ENCODE measurements at places on chromosomes 13 and 19.
A peak's percentile ranks its signal among the peaks of the same experiment; 100 is the strongest.

- DNase-seq, result no peak
- peaks cover 14% of the 10 kb centered on the region for H3K4me1 ChIP-seq
- no peak overlapping the region for H3K27ac ChIP-seq
- peaks cover 4% of the 10 kb centered on the region for H3K36me3 ChIP-seq
- no peak overlapping the region for H3K4me3 ChIP-seq
- H3K27me3 ChIP-seq, result no peaks in the 10 kb centered on the region
These were observed 2.3 kb upstream of the C19orf25 start for GRCh38 chr19:1481224-1481892.

- no peak overlapping the region for H3K27ac ChIP-seq
- no peaks in the 10 kb centered on the region for H3K27me3 ChIP-seq
- H3K4me1 ChIP-seq, result no peaks in the 10 kb centered on the region
- no peaks in the 10 kb centered on the region for H3K36me3 ChIP-seq
These were observed 21.4 kb downstream of the UHRF1 start for GRCh38 chr19:4930664-4931063.

DNA sequence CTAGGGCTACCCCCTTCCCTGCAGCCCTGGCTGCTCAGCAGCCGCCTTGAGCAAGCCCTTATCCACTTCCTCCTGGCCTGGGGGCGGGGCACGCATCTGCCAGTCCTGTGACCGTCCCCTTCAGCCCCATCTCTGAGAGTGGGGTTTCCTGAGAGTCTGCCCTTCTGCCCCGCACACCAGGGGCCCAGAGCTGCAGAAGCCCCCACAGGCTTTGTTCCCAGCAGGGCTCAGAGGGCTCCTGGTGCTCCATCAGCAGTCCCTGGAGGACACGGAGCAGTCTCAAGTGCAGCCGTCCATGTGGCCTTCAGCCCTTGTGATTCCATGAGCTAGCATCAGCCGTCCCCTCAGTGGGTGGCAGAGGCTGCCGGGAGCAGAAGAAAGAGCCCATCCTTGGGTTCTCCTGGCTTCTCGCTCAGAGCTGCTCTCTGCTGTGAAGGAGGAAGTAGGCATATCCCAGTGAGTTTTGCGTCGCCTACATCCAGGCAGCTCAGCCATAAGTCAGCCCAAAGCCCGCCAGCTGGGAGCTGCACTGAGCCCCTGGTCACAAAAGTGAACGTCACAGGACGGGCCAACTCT lies 16.3 kb downstream of the MYO9B start:
- no peak overlapping the region for H3K27ac ChIP-seq
- H3K27me3 ChIP-seq, result no peaks in the 10 kb centered on the region
- H3K36me3 ChIP-seq, result no peaks in the 10 kb centered on the region
- no peak for DNase-seq
- H3K4me3 ChIP-seq, result no peak overlapping the region

DNA sequence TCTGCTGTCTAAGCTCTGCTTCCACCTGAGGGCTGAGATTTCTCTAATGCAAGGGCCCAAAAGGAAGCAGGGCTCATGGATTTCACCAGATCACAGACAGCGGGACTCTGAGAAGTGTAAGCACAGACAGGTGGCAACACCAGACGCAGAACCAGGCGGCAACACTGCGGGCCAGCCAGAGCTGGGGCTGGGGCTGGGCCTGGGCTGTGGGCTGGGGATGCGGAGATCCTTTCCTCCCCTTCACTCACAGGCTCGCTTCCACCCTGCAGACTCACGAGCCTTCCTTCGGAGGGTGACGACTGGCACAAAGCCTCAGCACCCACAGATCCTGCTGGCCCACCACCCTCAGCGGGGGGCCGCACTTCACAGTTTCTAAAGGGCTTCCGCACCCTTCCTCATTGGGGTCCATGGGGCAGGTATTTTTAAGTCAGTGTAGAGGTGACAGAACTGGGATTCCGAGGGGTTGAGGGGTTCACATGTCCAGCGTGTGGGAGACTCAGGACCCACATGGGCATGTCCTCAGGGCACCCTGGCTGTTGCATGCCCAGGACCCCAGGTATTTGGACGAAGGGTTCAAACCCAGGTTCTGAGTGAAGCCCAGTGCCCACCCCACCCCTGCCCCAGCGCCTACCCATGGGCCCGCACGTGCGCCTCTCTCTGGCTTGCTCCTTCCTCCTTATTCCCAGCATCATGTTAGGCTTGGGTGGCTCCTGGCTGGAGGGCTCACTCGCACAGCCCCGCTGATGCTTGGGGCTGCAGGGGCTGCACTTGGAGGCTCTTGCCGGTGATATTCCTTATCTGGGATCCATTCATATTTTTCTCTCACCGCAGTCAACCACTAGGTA lies 137.3 kb upstream of the GPR12 start:
- no peak for DNase-seq
- no peak overlapping the region for H3K27ac ChIP-seq

DNA sequence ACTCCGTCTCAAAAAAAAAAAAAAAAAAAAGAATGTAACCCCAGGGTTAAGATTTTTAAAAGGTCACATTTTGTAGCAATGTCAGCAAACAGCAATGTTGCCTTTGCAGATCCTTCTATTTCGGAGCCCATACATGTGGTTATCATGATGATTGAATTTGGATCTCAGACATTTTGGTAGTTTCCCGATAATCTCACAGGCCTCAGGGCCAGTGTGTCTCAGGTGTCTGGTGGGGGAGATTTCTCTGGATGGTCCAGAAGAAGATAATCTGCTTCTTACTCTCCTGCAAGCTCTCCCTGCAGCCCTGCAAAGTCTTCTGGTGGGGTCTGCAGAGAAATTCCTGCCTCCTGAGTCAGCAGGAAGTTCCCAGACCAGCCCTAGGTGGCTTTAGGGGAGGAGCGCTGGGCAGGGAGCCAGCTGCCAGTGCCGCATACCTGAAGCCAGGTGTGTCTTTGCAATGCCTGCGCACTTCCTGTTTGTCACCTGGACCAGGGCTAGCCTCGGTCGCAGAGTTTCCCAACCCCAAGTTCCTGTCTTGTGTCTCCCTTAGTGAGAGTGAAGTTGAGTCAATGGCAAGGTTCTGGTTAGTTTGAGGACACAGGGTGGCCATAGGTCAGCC lies 1.4 kb downstream of the SH2D3A start:
- H3K4me1 ChIP-seq, result peaks cover 34% of the 10 kb centered on the region
- H3K4me3 ChIP-seq, result peak overlapping the region; percentile 98
- no peaks in the 10 kb centered on the region for H3K27me3 ChIP-seq
- H3K27ac ChIP-seq, result peak overlapping the region; percentile 97
- no peak for DNase-seq

DNA sequence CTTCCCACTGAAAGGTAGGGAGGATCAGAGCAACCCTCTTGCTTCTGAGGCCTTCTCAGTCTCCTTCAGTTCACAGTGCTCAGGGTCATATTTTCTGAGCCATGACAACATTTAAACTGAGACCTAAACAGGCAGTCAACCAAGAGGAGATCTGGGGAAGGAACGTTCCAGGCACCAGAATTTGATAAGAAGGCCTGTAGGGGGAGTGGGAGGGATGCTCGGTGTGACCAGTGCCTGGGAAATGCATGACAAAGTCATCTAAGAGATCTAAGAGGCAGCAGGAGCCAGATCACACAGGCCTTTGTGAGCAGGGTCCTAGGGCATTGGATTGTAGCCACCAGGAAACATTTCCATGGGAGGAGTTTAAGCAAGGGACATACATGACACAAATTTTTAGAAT lies 71.6 kb downstream of the SHISA2 start:
- H3K27me3 ChIP-seq, result peaks cover 10% of the 10 kb centered on the region
- H3K27ac ChIP-seq, result no peak overlapping the region

Measured in T-helper 17 cell (primary cell).